ENCODE measurements at places on chromosomes 5 and 9.

GRCh38 chr5:10319202-10319851, 11.6 kb upstream of the CMBL start:
- DNase-seq: no peak

- no peak for DNase-seq
These were observed 49.1 kb downstream of the LRSAM1 start for GRCh38 chr9:127500399-127500798.

DNA sequence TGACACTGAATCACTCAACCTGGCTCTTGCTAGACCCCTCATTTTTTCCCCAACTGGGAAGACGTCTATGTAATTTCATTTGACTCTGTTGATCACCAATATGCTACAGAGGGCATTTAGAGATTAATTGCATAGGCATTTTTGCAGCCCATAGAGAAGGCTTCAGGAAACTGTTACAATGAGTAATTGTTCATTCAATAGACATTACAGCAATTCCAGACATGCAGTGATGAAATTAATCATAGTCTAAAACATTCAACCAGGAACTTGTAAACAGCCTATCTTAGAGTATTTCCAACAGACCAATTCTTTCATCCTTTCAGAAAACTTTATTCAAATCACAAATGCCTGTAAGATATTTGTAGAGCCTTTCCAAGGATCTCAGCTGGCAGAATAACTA, 122.3 kb downstream of the MARCHF11 start:
- peak; percentile 71 for DNase-seq

DNA sequence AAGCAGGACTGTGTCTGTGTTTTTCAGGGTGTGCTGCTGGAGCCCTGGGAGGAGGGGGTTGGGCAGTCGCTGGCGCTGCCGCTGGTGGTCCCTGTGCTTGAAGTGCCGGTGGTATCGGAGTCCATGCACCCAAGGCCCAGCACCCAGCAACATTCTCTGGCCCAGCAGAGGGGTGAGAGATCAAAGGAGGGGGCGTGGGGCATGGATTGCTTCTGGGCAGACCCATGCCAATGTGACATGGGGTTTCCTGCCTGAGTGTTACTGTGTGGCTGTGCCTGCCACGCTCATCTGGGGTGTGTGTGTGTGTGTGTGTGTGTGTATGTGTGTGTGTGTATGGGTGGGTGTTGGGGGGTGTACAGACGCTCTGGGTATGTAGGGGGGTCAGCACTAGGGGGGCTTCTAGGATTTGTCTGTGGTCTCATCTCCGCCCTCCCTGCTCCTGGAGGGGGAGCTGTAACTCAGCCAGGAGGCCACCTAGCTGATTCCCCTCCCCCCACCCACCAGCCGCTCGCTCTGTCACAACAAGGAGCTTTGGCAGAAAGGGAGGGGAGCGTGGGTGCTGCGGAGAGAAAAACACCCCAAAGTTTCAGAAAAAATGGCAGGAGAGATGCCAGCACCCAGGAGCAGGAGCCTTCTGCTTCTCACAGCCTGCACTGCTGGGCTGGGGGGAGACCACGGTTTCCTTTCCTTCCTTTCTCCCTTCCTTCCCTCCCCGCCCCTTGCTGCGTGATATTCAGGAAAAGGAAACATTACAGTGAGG, 35.9 kb upstream of the HSPA9 start:
- DNase-seq: no peak

GRCh38 chr5:9302218-9302617, 243.7 kb downstream of the SEMA5A start:
- DNase-seq: peak; percentile 11

- no peak for DNase-seq
These were observed 378 bp downstream of the GPR151 start for GRCh38 chr5:146515473-146516150.

DNA sequence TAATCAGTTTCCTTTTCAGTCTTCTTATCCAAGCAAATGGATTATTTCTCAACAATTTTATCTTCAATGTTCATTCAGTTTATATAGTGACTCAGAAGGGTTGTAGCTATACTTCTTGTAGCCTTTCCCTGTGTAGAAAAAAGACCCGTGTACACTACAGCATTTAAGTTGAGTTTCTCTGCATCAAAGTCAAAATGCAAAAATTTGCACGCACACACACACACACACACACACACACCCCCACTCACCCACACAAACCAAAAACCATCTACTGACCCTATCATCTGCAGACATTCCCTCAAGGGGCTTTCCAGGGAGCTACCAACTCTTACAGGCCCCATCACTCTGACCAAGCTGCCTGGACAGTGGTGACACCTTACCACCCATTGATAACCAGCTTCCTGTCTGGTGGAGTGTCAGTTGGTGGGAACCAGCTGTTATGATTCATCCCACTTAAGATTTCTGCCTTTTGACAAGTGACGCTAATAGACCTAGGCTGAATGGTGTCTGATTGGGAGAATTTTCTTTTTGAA, 12.2 kb upstream of the ELL2 start:
- peak; percentile 41 for DNase-seq

DNA sequence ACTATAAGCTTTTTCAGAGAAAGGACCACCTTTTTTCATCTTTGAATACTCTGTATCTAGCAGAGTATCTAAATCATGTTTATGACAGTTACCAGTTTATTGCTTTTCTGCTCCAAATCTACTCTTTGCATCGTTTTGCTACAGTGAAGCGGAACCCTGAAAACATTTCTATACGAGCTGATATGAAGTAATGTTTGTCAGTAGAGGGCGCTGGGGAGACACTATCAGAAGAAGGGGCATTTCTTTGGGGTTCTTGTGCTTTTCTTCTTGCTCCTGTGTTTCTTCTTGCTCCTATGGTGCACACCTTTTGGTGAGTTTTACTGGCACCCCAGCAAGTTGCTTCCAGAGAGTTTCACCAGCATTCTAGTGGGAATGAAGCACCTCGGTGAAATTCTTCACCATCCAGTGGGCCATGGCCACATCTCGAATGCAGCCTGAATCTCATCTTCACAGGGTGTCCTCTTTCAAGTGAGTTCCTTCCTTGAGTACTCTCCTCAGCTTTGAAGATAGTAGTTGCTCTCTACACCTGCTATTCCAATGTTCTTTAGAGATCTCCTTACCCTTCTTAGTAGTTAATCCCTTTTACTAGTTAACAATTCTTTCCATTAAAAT, 98.4 kb downstream of the FGF1 start:
- DNase-seq: peak; percentile 45

- no peak for DNase-seq
These were observed 83.5 kb downstream of the SLC1A1 start for GRCh38 chr9:4573634-4574389.

- DNase-seq: no peak
These were observed 328.1 kb downstream of the HINT1 start for GRCh38 chr5:130836729-130837649.

- no peak for DNase-seq
These were observed 31.1 kb downstream of the SLC24A2 start for GRCh38 chr9:19757745-19758144.

- DNase-seq: no peak
These were observed 1002.7 kb downstream of the CDH18 start for GRCh38 chr5:18985171-18985758.

GRCh38 chr5:15609076-15609725, 109.2 kb downstream of the FBXL7 start:
- DNase-seq: no peak

DNA sequence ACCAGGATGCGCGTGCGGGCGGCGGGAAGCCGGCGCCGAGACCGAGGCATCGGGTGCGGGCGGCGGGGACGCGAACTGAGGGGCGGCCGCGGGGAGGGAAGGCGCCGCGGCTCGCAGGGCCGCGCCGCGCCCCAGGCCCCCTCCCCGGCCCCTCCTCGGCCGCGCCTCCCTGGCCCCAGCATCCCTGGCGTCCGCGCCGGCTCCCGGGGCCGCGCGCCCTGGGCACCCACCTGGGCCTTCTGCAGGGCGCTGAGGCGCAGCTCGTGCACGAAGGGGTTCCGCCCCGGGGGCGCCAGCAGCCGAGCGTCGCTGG, 324 bp downstream of the LPCAT1 start:
- DNase-seq: no peak

DNA sequence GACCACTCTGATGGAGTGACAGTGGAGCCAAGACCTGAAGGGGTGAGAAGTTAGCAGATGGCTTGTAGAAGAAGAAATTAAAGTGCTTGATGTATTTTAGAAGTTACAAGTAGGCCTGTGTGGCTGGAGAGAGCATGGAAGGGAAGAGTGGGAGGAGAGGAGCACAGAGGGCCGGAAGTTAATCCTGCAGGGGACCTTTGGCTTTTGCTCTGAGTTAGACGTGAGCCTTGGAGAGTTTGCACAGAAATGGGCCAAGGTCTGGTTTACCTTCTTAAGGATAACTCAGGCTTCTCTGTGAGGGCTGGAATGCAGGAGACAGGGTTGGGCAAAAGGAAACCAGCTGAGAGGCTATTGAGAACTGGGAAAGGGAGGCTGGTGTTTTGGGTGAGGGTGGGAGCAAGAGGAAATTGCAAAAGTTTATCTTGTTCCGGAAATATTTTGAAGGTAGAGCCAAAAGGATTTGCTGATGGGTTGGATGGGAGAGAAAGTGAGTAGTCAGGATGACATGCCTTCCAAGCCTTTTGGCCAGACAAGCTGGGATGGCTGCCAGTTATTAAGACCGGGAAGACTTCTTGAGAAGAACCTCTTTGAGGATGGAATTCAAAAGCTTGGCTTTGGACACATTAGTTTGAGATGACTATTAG, 17.5 kb upstream of the F2RL1 start:
- DNase-seq: peak; percentile 91

Measured in fibroblast of skin of abdomen (primary cell).